ENCODE measurements at places on chromosomes 13 and 19. TPM values are rescaled to one million over a fixed set of nuclear protein-coding genes. Genes with fewer than 3 reads are reported as not detected.

GRCh38 chr13:45472171-45472705, 7.5 kb downstream of the COG3 start:
- DNase-seq, result no peak

DNA sequence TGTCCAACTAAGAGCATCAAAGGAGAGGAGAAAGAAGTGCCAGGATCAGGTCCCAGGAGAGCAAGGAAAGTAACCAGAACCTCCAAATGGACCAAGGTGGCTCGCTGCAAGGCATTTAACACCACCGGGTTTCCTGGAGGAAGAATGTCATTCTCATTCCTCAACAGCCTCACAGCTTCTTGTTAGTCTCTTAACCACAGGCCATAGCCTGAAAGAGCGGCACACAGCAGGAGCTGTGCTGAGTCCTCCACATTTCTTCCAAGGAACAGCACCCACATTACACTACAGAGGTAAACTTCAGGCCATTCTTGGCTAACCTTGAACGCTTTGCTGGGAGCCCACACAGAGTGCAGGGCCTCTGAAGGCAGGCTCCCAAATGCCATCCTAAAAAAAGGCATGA, 23.6 kb downstream of the DOCK9 start:
- DNase-seq, result no peak

- peak; percentile 79 for DNase-seq
These were observed 2.2 kb upstream of the TSPAN16 start for GRCh38 chr19:11293433-11294389.

DNA sequence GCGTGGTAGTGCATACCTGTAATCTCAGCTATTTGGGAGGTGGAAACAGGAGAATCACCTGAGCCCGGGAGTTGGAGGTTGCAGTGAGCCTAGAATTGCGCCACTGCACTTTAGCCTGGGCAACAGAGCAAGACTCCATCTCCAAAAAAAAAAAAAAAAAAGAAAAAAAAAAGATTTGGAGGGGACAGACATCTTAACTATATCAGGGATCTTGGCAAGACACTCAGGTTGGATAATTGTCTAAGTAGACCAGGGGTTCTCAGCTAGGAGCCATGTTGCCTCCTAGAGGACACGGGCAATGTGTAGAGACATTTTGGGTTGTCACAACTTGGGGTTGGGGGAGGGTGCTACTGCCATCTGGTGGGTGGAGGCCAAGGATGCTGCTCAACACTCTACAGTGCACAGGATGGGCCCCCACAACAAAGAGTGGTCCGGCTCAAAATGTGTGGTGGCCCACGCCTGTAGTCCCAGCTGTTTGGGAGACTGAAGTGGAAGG, 1.9 kb upstream of the ZNF580 start:
- DNase-seq, result peak; percentile 88

- no peak for DNase-seq
These were observed 1.8 kb upstream of the TM6SF2 start for GRCh38 chr19:19274716-19275565.

DNA sequence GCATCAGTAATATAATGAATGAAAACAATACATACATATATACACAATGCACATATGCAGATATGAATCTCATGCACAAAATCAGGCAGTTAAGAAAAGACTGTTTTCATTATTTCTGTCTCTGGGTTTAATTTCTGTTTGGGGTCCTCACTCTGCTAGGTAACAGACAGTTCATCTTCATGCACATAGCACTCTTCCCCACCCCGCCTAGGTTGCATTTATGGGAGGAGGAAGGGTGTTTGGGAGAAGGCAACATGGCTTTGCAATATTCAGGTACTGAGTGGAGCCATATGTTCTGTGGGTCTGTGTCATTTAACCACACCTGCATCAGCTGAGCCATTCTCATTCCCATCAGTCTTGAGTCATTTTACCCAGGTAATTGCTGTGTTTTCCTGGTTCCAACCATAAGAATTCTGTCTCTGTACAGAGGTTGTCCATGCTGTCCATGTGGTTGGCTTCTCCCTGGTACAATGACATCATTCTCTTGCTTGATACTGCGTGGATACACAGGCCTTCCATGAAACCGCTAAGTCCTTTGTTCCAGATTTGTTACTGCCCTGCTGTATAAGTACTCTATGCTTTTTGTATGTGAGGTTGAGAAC, 45.3 kb downstream of the RFC3 start:
- no peak for DNase-seq

GRCh38 chr13:20149762-20150161, 11.1 kb downstream of the GJA3 start:
- DNase-seq, result no peak

- DNase-seq, result no peak
These were observed 215.3 kb upstream of the PCDH9 start for GRCh38 chr13:67445436-67445835.

GRCh38 chr13:106804991-106805390, 237.1 kb upstream of the ARGLU1 start:
- no peak for DNase-seq

DNA sequence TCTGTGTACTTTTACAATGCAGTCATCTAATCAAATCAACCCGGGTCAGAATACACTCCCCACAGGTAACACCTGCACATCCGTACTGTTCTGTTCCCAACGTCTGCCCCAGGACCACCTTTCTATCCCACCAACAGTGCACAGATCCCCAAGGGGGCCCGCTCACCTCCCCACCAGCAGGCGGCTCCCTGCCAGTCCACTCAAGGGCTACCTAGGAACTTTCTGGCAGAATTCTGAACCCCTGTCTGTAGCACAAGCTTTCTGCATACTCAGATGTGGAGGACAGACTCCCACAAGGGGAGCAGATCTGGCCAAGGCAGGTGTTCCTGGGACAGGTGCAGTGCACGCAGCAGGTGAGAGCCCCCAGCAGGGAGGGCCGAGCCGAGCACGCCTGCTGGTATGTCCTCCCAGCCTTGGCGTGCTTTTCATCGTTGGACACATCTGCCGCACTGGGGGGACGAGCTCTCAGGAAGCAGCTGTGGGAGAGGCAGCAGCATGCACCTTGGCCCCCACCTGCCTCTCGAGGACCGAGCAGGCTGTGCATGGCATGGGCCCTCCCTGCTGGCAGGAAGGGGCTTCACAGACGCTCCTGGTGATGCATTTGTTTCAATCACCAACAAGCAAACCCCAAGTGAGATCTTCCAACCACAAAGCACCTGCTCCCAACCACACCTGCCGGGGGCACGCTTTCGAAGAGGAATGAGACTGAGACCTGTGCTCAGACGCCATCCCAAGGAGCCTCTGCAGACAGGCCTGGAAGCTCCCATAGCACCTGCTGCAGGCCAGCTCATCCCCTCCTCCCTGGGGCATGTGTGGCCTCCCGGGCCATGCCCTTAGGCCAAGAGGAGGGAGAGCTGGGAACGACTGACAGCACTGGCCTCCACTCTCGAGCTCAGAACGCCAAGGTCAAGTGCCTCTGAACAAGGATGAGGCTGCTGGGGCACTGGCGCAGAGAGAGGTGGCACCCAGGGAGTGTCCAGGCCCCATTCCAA, 35.9 kb downstream of the RAB20 start:
- DNase-seq, result peak; percentile 1

- DNase-seq, result no peak
These were observed 21.7 kb downstream of the CSNK1G2 start for GRCh38 chr19:1962674-1963073.

DNA sequence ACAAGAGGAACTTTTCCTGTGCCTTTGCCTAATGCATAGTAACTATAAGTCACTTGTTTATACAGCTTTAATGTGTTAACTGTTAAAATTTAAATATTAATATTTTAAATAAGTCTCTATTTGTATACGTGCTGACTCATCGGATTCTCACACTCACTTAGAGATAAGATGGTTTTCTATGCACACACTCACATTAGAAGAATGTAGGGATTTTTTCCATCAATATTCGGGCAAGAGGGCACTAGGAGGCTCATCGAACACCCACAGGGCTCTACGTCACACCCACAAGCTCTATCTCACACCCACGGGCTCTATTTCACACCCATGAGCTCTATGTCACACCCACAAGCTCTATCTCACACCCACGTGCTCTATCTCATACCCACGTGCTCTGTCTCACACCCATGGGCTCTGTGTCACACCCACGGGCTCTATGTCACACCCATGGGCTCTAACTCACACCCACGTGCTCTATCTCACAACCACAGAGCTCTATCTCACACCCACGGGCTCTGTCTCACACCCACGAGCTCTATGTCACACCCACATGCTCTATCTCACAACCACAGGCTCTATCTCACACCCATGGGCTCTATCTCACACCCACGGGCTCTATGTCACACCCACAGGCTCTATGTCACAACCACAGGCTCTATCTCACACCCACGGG, 73.4 kb downstream of the COL4A2 start:
- no peak for DNase-seq

GRCh38 chr13:114261328-114261965, 20.0 kb upstream of the UPF3A start:
- no peak for DNase-seq

GRCh38 chr13:44874886-44875630, 114.2 kb downstream of the NUFIP1 start:
- DNase-seq, result no peak

DNA sequence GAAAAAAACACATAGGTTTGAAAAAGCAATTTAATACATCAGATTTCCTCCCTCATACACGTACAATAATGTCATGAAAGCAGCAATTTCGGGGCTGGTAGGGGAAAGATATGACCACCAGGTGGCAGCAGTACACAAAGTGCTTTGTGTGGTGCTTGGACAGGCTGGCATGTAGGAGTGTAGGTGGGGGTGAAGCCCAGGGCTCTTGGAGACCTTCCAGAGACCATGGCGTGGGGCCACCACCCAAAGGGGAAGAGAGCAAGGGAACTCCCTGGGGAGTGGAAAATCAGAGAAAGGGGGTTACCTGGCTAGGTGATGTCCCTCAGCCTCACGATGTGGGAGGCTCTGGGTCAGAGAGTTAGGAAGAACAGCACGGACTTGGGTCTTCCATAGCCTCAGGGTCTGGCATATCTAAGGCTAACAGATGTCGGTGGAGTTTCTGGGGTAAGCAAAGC, 11.8 kb upstream of the CCNA1 start:
- peak; percentile 71 for DNase-seq

DNA sequence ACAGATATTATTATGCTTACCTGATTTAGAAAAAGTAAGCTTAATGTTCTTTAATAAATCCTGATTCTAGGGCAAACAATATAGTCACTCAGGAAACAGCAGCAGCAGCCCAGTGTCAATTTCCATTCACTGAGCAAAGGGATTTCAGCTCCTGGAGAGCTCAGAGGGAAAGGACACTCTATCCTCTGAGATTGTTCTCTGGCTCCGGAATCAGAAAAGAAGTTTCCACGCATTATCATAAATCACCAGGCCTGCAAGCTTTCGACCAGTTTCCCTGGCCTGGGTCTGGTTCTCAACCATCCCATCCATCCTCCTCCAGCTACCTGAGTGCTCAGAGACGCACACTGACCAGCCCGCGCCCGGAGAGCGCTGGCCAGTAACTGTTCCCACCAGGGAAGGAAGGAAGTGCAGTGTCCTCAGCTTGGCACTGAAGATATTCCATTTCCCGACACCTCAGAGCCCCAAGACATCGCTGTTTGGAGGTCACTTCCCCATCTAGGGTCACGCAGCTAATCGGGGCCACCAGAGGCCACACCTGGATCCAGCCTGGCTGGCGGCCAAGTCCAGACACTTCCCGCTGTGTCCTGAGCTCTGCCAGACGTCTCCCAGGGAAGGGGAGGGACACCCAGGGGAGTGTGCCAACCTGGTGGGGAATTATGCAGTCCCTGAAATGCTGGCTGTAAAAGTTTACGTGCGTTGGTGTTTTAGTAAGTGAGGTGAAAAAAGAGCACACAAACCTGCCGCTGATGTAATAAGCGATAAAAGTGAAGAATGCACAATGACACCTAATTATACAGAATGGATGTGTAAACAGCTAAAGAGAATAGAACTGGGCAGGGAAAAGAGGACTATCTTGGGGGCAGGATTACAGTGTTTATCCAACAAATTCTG, 29.1 kb downstream of the EPS15L1 start:
- no peak for DNase-seq

GRCh38 chr13:51006067-51006845, 96.7 kb downstream of the RNASEH2B start:
- DNase-seq, result no peak

DNA sequence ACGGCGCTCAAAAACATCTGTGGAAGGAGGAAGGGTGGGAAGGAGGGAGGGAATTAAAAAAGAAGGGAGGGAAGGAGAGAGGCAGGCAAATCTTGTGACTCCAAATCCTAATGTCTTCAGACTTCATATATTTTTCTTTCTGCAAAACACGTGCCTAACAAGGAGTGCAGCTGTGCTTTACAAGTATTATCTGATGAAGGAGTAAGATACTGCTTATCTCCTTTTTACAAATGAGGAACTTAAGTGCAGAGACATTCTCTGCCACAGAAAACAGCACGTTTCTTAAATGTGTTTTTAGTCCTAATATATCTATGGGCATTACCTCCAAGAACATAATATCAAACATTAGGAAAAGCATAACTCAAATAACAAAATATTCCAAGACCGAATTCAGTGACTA, 6.5 kb downstream of the FLT3 start:
- DNase-seq, result no peak

DNA sequence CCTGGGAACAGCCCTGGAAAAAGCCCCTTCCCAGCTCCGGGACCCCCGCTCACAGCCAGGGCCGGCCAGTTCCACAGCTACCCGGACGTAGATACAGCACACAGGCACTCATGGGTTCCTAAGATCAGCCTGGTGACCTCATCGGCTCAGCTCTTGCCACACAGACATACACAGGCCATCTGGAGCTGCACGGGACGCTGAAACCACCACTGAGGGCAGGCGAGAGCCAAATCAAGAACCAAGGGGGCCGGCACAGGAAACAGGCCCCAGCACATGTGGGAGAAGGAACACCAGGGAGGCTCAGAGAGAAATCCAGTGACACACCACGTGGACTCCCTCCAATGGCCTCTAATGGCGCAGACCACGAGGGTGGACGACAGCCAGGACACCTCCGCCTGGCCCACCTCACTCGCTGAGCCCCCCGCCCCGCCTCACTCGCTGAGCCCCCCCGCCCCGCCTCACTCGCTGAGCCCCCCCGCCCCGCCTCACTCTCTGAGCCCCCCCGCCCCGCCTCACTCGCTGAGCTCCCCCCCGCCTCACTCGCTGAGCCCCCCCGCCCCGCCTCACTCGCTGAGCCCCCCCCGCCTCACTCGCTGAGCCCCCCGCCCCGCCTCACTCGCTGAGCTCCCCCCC, 69.7 kb upstream of the C13orf46 start:
- peak; percentile 86 for DNase-seq

- DNase-seq, result no peak
These were observed 3.9 kb downstream of the SIX5 start for GRCh38 chr19:45764945-45765701.

GRCh38 chr19:33722456-33723239, 74.0 kb upstream of the KCTD15 start:
- DNase-seq, result no peak

BRME1 gene
- 7.2 TPM for total RNA-seq

C1QTNF9B gene
- total RNA-seq, result not detected

PIP5K1C gene
- 15.1 TPM for total RNA-seq

ZNF91 gene
- total RNA-seq, result 64.3 TPM

KLK3 gene
- not detected for total RNA-seq

HTR2A gene
- total RNA-seq, result not detected

GPC5 gene
- total RNA-seq, result not detected

KCTD4 gene
- not detected for total RNA-seq

NRTN gene
- 0.49 TPM for total RNA-seq

Data from OCI-LY7 (cell line).